ENCODE measurements at places on chromosomes 16 and 17.
A peak's percentile ranks its signal among the peaks of the same experiment; 100 is the strongest.

DNA sequence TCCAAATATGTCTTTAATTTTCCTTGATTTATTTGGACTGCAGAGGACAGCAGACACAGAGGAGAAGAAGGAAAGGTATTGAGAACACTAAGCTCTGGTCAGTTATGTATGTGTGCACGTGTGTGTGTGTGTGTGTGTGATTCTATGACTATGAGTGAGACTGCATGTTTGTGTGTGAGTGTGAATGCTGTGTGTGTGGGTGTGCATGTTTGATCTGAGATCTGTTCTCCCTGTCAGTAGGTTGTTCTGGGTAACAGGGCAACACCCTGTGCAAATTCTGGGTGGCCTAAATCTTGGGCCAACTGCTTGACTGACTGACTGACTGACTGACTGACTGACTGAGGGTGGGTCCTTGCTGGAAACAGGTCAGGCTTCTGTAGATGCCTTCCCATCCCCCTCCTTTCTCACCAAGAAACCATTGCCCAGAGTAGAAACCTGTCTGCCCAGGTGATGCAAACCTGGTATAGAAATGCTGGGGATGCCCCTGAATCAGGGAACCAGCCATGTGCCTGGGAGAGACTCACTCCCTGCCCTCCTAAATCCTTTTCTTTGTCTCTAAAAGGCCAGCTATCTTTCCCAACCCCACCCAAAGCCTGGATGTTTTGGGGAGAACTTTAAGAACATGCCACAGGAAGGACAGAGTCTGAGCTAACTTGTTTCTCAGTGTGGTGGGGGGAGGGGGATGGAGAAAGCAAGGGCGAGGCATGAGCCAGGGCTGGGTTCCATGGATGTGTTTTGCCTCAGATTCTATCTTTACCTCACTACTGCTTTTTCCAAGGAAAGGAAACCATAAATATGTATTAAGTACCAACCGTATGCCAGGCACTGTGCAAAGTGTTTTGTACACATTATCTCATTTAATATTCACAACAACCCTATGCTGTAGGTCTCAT is 4.5 kb upstream of the NR1D1 start:
- DNase-seq, result no peak

DNA sequence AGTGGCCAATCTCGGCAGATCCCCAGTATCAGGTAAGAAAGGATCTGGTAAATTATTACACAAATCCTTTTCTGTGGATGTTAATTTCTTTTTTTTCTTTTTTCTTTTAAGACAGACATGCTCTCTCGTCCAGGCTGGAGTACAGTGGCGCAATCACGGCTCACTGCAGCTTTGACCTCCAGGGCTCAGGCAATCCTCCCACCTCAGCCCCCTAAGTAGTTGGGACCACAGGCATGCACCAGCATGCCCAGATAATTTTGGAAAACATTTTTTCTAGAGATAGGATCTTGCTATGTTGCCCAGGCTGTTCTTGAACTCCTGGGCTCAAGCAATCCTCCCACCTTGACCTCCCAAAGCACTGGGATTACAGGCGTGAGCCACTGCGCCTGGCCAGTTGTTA is 54.0 kb downstream of the GAS7 start:
- no peak for DNase-seq

DNA sequence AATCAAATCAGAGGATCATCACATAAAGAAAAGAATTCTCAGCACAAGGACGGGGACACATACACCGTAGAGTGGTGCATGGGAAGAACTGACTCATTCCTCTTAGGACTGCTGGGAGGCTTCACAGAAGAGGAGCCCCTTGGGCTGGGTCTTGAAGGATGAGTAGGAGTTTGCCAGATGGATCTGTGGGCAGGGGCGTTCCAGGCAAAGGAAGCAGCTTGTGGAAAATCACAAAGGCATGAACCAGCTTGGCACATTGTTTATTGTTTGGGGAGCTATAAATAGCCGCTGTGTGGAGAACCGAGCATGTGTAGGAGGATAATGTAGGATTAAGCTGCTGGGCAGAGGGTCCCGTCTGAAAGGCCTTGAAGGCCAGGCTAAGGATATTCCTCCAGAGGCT is 5.1 kb upstream of the SLC16A11 start:
- no peak for DNase-seq

DNA sequence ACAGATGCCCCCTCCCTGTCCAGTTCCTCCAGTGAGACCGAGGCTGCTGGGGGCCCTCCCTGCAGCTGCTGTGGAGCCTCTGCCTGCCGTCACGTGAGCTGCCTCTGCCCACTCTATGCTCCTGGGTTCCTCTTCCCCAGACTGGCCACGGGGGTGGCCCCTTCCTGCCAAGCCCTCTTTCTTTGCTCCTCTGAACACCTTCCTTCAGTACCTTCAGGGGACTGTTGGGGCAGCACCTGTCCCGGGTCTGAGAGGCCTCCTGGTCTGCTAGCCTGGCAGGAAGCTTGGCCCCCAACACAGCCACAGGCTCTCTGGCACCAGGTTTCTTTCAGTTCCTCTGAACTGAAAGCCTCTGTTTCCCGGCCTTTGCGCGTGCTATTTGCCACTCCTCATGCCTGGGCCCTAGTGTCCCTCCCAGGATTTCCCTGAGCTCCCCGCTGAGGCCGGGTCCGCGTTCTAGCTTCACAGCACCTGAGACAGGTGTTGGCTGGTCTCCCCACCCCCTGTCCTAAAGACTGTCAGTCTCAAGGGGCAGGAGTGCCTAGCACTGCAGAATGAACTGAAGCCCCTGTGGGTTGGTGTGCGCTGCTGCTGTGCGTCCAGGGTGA is 6.6 kb upstream of the ATP6V0C start:
- no peak for DNase-seq

GRCh38 chr17:82750241-82750908 is 1.5 kb upstream of the TBCD start:
- no peak for DNase-seq

- DNase-seq, result no peak
Observed at GRCh38 chr16:87764600-87765472, 950 bp downstream of the KLHDC4 start.

DNA sequence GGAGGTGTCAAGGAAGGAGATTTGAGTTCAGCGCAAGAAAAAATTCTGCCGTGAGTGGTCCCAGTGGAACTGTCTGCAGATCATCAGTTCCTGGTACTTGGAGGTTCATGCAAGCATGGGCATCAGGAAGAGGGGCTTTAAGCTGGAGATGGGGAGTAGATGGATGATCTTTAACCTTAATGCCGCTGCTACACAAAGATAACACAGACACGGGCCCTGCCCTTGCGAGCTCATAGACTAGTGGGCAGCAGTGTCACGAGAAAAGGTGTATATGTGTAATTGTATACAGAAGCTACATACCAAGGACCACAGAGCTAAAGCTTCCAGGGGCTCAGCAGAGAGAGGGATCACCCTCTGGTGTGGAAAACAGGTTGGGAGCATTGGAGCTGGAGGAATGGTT is 33.6 kb downstream of the PRSS54 start:
- DNase-seq, result no peak

DNA sequence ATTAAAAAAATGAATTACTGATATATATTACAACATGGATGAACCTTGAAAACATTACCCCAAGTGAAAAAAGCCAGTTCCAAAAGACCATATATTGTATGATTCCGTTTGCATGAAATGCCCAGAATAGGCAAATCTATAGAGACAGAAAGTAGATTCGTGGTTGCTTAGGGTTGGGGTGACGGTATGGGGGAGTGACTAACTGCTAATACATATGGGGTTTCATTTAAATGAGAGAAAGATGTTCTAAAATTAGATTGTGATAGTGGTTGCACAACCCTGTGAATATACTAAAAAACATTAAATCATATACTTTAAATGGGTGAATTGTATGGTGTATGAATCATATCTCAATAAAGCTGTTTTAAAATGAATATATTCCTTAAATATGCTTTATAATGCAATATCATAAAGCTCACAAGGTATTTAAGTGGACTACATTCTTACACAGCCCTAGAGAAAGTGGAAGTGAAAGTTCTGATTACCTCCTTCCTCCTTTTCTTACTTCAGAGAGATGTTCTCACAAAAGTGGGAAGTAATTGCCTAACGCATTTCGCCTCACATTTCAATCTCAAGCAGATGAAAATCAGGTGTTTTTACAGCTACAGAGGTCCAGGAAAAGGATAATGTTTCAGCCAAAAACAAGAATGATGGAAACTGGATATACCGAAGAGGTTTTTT is 142.7 kb upstream of the GNAO1 start:
- no peak for DNase-seq

DNA sequence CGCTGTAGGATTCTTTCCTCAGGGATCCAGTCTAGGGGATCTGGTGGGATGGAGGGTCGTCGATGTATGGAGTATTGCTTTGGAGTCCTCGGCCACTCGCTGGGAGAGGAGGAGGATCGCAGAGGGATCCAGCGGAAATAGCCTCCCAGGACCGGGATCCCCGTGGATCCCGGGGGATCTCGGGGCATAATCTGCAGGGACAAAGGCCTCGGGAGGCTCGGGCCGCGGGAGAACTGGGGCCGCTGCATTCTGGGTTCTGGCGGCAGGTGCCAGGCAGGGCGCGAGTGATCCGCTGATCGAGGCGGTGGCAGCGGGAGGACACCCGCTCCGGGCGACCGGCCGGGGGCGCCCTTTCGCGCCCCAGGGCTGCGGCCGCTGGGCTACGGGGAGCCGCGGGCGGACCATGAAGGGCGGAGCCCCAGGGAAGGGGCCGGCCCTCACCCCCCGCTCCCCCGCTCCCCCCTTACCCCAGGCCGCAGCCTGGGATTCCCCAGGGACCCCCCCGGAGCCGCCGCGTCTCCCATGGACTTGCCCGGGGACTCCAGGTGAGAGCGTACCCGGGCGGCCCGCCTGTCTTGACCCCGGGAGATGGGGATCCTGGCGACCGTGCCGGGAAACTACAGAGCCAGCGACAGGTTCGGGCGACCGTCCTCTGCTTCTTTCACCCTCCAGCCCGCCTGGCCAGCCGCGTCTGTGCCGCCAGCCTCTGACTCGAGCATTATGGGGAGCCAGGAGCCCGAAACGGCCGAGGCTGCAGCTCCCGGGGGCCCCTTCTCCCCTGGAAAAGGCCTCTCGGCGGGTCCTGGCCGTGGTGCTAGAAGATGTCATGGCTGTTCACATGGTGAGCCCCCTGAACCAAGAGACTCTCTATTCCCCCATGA is 604 bp downstream of the PRR14 start:
- peak; percentile 52 for DNase-seq

DNA sequence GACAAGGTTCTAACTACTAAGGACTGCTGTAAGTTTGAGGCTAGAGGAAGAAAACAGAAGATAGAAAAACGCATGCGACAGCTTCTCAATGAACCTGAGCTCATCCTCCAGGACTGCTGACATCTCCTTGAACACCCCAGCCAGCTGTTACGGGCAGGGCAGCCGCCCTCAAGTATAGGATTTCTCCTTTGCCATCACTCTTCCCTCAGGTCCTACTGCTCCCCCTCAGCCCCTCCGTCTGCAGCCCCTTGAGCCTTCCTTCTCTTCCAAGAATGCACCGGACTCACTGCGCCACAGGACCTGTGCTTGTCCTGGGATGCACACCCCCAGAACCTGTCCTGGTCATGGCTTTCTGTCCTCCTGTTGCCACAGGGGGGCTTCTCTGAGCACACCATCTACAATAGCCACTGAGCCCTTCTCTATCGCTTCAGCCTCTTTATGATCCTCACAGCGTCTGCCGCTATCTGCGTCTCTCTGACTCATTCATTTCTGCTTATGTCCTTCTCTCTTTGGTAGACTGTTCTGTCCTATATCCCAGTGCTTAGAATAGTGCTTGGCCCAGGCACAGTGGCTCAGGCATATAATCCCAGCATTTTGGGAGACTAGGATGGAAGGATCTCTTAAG is 15.7 kb upstream of the XYLT2 start:
- no peak for DNase-seq

GRCh38 chr17:21815352-21816063 is 123.2 kb downstream of the KCNJ18 start:
- no peak for DNase-seq

DNA sequence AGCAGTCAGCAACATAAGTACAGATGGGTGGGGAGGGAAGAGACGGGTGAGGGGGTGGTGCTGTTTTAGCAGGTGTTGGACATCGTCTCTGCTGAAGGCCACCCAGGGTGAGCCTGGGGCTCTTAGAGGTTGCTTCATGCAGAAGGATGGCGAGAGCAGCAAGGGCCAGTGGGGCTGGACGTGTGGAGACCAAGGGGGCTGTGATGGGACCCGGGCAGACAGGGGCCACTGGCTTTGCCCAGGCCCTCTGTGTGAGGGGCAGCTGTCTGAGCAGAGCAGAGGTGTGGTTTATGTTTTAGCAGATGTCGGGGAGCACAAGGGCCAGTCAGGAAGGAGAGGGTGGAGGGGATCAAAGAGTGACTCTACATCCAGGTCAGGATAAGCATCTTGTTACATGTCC is 4.8 kb downstream of the NARF start:
- DNase-seq, result no peak

DNA sequence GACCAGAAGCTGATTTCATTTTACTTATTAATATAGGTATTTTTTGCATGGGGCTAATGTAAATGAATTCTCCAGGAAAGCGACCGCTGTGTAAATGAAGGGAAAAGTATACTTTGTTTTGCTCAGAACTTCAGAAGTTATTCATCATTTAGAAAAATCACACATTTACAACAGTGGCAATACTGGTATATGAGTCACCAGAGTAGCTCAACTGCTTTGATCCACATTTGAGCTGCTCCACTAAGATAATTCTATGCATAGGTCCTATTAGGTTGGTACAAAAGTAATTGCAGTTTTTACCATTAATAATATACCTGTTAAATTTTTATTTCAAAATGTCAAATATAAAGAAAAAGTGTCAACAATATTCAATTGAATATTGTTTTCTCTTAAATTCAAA is 22.9 kb upstream of the DYNLRB2 start:
- no peak for DNase-seq

GRCh38 chr17:27473748-27474609 is 17.7 kb downstream of the KSR1 start:
- no peak for DNase-seq

DNA sequence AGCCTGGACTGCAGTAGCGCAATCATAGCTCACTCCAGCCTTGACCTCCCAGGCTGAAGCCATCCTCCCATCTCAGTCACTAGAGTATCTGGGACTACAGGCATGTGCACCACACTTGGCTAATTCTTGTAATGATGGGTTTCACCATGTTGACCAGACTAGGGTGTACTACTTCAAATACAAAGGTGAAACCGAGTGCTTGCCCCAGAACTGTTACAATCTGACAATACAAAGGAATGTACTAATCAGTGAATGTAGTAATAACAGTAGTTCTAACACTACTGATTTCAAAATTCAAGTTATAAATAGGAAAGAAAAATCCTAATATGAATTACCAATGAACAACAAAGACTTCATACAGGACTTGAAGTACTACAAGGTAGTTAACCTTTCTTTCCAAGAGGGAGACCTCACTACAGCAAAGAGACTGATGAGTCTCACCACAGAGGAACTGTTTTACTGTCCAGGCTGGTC is 24.4 kb downstream of the CRK start:
- no peak for DNase-seq

GRCh38 chr17:30173649-30174048 is 57.0 kb downstream of the NSRP1 start:
- no peak for DNase-seq

- DNase-seq, result peak; percentile 89
Observed at GRCh38 chr17:80599546-80600305, 55.1 kb downstream of the RPTOR start.

DNA sequence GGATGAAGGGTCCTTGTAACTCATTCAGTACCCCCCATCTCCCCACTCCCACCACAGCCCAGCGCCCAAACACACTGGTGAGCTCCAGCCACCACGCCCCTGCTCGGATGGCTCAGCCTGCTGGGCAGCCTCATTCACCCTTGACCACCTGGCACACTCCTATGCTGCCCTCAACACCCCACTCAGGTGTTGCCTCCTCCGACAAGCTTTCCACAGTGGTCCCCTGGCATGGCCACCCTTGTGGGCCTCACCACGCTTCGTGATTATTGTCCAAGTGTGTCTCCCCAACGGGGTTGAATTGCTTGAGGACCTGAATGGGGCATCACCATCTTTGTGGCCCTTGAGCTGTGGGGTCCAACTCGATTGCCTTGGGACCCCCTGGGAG is 12.0 kb upstream of the DOC2B start:
- DNase-seq, result no peak
